ENCODE measurements at places on chromosomes 12 and 14.

DNA sequence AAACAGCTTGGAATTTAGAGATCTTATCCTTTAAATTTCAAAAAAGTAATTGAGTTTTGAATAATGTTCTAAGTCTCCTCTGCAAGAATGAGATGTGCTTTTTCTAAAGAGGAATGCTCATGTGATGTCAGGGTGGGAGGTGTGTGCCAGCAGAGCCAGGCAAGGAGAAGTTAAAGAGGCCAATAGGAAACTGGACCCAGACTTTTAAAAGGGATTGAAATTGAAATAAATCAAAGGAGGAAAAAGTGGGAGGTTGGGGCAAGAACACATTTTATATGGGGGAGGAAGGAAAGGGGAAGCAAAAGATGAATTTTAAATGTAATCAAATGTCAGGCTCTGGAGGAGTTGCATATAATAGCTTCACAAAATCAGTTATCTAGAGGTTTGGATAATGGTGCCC is 126.1 kb downstream of the FIGNL2 start:
- DNase-seq, result no peak

GRCh38 chr12:15982471-15982870 is 71.3 kb downstream of the DERA start:
- DNase-seq, result no peak

GRCh38 chr14:87017335-87017734 is 975.6 kb downstream of the GALC start:
- DNase-seq, result no peak

DNA sequence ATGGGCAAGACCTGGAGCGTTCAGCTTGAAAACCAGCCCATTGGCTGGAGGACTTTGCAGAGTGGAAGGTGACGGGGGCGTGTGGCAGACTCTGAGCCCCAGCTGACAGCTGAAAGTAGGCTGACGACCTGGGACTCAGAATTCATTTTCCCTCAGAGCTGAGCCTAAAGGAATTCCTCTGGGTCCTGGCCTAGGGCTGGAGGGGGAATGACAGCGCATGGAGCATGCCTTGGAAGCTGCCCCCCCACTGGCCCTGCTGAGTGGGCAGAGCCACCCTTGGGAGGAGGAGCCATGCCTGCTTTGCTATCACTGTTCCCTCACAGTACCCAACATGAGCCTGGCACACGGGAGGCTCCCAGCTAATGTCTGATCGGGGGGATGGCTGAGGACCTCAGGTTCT is 25.4 kb upstream of the SMOC1 start:
- no peak for DNase-seq

GRCh38 chr14:54335569-54336155 is 61.1 kb upstream of the CDKN3 start:
- DNase-seq, result no peak

GRCh38 chr14:36989806-36990205 is 182.6 kb downstream of the SLC25A21 start:
- DNase-seq, result no peak

DNA sequence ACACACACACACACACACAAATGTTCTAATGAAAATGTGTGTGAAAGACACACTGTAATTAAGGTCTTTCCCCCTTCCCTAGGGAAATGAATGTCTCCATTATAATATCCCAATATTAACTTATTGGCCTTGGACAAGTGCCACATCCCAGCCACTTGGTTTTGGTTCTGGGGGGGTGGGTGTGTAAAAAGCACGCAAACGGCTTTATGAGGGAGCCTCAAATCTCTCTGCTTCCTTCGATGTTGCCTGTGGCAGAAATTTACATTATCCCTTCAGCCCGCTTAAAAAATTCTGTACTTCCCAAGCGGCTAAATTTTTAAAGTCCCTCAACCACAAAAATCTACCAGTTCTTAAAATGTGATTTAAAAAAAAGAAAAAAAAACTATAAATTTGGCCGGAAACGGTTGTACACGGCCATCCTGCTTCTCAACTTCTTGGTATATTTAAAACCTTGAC is 432 bp downstream of the C14orf93 start:
- no peak for DNase-seq

DNA sequence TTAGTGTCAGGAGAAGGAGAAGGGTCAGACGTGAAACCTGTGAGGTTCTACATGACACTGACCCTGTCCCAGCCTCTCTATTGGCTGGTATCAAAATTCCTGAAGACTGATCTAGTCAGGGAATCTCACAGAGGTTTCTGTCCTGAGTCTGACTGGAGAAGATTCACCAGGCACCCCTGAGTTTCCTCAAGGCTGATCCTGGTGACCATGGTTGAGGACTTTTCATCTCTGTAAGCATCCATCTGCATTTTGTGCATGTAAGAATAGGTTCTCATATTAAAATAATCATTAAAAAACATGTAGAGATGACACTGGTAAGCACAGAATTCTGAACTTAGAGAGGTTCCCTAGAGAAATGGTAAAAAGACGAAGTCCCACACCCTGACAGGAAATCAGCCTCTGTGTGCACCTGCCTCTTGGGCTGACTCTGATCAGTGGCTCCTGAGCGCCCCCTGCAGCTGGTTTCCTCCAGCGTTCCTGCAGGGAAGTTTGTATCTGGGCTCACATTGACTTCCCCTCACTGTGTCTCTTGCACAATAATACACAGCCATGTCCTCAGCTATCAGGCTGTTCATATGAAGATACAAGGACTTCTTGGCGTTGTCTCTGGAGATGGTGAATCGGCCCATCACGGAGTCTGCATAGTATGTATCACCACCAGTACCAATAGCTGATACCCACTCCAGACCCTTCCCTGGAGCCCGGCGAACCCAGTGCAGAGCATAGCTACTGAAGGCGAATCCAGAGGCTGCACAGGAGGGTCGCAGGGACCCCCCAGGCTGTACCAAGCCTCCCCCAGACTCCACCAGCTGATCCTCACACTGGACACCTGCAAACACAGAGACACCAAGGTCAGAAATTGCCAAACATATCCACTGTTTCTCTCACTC is 991.9 kb downstream of the TMEM121 start:
- peak; percentile 84 for DNase-seq

DNA sequence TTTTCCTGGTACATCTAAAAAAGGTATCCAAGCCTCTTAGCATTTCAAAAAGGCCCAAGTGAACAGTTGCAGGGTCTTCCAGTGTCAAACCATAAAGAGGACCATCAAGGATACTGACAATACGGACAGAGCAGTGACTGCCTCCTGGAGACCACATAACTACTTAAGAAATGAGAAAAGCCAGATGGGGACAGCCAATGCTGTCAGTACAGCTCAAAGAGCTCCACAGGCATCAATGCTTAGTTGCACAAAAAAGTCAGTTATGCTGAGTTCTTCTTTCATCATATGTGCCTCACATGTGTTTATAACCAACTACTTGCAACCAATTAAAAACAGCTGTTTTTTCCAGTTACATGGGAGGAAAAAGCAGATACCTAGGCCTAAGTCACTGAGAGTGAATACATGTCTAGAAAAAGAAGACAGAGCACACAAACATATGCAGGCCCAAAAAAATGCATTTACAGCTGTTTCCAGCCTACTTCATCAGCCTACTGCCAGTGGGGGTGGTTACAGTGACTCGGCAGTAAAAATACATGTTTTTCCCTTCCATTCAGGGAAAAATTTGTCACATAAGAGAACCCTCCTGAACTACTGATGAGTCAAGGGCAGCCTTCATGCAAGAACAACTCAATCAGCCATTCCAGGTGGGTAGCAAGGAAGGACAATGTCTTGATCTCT is 84.0 kb downstream of the DCAF5 start:
- no peak for DNase-seq

DNA sequence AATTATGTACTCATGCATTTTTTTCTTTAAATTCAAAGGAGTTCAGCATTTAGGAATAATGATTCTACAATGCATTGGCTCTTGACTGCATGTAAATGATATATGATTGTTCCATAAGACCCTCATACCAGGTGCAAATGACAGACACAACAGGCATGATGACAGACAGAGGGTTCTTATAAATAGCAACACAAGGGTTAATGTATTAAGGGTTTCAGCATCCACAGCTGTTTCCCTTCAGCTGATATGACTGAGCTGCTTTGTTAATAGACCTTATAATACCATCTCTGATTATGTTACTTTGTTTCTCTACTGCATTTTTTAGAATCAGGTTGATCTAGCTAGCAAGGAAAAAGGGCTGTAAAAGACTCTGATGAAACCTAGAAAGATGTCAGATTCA is 90.8 kb upstream of the TMTC2 start:
- no peak for DNase-seq

DNA sequence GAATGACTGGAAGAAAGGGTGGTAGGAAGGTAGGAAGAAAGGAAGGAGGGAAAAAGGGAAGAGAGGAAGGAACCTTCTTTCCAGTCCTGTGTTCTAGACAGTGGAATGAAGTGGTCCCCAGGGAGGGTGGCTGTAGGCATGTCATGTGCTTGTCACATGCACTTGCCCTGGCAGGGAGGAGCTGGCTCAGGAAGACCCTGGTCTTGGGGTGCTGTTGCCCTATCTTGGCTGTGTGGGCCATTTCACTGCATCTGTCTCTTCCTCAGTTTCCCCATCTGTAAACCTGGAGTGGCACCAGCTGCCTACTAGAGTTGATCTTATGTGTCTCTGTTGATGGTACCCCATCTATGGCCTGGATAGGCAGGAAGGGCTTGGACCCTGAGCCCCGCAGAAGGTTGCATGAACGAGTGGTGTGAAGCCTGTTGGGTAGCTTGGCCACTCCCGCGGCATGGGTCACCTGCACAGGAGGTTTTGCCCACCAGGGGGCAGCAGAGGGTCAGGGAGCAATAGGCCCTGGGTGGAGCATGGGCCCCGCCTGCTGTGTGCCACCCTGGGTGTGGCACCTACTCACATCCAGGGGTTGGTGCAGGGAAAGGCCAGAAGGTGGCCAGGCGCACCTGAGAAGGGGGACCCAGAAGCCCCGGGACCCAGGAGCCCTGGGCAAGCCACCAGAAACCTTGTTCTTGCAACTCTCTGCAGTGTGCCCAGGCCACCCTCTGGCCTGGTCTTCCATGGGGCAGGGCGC is 25.1 kb downstream of the MEG3 start:
- DNase-seq, result peak; percentile 80

GRCh38 chr14:47012533-47013280 is 361.1 kb upstream of the RPL10L start:
- no peak for DNase-seq

- peak; percentile 65 for DNase-seq
Observed at GRCh38 chr14:75906680-75907280, 75.0 kb downstream of the TGFB3 start.

GRCh38 chr14:91173904-91174303 is 60.0 kb downstream of the DGLUCY start:
- no peak for DNase-seq

GRCh38 chr14:91872517-91873470 is 5.5 kb upstream of the TC2N start:
- no peak for DNase-seq

GRCh38 chr12:85280165-85280983 is at the start of gene ALX1:
Gene ALX1 (plus strand): TSS chr12:85280220. CDS start chr12:85280262, 42 bp downstream.
- DNase-seq, result no peak

- no peak for DNase-seq
Observed at GRCh38 chr12:69834576-69834975, 9.5 kb downstream of the MYRFL start.

DNA sequence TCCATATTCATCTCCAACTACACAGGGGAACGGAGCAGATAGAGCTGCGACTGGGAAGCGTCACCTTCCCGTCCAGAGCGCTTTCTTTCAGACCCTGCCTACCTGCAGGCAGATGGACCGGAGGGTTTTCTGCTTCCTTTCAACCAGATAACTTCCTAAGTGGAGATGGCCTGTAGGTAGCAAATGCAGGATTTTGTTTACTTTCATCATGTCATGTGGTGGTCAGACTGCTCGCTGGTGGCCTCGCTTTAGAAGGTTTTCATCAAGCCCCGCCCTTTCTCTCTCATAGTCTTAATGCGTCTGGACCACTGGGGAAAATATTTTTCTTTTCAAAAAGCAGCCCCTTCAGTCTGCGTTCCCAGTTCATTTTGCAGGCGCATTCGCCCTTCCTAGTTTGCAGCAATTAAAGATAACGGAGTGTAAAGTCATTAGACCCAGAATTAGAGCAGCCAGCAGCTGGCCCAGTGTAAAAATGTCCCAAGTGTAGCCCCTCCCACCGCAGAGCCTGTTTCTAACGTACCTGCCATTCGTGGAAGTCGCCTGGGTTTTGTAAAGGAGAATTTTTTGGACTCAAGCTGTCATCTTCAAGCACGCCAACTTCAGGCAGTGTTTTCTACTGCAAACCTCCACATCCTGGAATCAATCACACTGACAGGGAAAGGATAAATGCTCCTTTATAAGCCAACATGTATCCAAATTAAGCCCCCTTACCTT is 68.9 kb downstream of the TESC start:
- DNase-seq, result no peak

DNA sequence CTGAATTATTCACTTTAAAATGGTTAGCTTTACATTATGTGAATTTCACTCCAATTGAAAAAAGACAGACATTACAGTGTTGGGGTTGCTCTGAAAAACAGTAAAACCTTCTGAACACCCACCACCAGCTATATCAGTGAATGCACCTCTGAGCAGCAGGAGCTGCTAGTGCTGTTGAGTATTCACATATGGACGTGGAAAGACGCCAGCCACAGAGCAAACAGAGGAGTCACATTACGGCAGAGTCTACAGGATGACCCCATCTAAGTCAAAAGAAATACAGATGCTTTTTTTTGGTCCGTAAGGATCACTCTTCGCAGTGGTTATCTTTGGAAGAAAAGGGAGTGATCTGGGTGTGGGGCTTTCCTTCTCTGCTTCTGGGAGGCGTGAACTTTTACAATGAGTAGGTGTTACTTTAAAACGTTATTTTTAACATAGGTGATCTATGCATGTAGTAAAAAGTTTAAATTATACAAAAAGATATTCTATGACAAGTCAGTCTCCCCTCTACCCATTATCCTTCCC is 4.5 kb downstream of the HVCN1 start:
- no peak for DNase-seq

GRCh38 chr12:51147309-51147708 is 25.6 kb downstream of the TFCP2 start:
- DNase-seq, result no peak

GRCh38 chr12:6697584-6698351 is 2.8 kb downstream of the PIANP start:
- no peak for DNase-seq

- no peak for DNase-seq
Observed at GRCh38 chr12:55993230-55993853, 3.7 kb upstream of the SUOX start.

DNA sequence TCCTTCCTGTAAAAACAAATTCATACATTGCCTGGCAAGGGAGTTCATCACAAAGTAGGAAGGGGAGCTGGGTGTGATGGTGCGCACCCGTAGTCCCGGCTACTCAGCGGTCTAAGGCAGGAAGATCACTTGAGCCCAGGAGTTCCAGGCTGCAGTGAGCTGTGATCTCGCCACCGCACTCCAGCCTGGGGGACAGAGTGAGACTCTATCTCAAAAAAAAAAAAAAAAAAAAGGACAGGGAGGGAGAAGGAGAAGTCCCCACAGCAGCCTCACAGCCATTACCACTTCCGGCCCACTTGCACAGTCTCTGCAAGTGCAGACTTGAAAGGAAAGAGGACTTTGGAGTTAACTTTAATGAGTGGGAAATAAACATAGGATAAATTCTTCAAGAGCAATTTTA is 121.0 kb downstream of the FBXL14 start:
- no peak for DNase-seq
